ENCODE measurements at places on chromosomes 2 and 18.

DNA sequence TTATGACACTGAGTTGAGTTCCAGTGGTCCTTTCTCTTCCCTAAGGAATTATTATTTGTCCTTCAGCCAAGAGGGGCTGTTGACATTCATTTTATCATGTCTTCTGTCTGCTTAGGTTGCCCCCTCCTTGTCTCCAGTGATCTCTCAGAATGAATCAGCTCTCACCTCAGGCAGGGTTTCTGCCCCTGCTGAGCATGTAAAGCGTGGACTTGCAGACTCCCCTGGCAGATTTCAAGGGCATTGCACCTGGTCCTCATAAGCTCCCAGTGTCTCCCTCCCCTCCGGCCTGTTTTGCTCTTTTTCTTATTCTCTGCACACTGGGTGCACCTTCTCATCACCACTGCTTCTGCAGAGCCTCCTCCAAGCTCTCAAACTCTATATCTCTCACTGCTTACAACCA, 188.4 kb downstream of the KCNS3 start:
- DNase-seq, result no peak

- DNase-seq, result no peak
Measured at GRCh38 chr2:185245806-185246205, 492.8 kb upstream of the FSIP2 start.

DNA sequence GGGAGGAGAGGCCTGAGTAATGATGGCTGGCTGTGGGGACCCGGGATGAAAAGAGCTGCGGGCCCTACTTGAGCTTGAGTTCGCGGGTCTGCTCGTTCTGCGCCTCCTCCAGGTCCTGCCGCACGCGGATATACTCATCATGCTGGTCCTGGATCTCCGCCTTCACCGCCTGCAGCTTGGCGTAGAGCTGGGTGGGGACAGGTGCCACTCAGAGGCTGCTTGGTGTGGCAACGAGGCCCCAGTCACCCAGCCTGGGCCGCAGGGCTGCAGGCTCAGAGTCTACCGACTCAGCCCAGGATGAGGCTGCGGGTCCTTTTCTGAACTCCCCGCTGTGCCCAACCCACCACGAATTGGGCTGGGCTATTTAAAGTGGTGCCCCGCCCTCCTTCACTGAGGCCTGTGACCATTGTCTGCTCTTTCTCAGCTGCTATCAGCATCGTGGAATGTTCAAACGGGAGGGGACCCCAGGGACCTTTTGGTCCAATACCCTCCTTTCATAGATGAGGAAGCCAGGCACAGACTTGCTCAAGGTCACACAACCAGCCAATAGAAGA, 28.0 kb downstream of the KIF3C start:
- DNase-seq, result no peak

DNA sequence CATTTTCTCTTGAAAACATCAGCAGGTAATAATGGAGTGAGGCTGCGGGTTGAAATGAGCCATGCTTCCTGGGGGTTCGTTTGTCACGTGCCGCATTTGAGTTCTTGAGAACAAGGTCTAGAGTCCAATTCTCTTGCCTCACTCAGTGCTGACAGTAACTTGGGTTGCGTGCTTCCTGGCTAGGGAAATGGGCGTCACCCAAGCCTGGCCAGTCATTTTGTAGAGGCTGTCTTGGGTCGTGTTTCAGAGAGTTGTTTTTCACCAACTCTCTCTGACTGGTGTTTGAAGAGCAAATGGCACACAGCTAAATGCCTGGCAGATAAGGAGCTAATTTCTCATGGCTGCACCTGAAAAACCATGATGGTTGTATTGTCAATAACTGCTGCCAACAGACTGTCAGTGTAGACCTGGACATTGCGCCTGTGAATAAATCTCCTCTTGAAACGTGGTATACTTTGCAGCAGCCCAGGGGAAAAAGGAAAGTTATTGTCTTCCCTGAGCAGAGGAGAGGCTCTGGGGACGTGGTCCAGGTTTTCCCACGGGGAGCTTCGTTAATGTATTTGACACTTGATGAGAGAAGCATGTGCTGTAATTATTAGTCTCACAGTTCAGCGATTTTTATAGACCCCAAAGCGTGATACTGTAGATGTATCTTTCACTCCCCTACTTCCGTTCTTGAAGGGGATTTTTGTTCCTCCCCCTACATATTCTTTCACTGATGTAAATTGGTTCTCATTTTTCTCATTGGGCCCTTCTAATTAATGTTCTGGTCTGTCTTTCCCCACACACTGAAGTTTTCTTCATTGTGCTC, 196.0 kb downstream of the FHOD3 start:
- no peak for DNase-seq

GRCh38 chr2:201452058-201452921, 750 bp downstream of the STRADB start:
- no peak for DNase-seq

DNA sequence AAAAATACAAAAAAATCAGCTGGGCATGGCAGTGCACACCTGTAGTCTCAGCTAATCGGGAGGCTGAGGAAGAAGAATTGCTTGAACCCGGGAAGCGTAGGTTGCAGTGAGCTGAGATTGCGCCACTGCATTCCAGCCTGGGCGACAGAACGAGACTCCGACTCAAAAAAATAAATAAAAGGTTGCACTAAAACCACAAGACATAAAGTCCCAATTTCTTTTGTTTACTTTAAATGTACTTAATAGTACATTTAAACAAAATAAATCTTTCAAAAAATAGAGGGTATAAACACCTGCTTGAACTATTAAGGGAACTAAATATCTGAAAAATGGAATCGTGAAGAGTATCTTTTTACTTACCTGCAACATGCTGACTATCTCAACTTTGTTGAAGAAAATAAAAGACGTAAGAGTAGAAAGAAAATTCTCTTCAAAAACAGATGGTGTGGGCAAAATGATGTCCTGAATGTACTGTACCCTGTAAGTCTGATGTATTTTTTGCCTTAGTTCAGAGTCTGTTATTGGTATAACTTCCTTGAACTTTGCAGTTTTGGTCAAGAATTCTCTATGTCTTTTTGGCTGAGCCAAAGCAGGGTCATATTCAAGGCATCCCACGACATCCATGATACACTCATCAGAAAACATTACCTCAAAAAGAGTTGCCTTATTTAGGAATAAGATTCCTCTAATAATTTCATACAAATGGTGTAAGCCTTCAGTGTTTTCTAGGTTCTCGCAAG, 19.2 kb downstream of the PPP4R3B start:
- no peak for DNase-seq

DNA sequence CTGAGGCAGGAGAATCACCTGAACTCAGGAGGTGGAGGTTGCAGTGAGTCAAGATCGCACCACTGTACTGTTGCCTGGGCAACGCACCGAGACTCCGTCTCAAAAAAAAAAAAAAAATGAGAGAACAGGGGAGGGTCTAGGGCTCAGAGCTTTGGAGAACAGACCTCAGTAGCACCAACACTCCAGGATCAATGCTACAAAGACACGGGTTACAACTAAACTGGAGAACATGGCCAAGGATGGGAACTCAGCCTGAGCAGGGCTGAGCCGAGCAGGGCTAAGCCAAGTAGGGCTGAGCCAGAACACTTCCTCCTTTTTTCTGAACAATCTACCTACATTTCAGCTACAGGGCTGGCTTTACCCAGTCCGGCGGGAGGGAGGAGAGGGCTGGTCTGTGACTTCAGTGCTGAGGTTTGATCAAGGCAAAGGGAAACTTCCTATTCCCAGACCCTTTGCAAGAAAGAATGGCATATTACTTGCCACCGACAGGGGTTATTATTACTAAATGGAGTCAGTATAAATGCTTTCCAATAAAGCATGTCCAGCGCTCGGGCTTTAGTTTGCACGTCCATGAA, 2.9 kb upstream of the CASP8 start:
- peak; percentile 74 for DNase-seq

- DNase-seq, result no peak
Measured at GRCh38 chr2:76154981-76155380, 444.3 kb upstream of the GCFC2 start.

DNA sequence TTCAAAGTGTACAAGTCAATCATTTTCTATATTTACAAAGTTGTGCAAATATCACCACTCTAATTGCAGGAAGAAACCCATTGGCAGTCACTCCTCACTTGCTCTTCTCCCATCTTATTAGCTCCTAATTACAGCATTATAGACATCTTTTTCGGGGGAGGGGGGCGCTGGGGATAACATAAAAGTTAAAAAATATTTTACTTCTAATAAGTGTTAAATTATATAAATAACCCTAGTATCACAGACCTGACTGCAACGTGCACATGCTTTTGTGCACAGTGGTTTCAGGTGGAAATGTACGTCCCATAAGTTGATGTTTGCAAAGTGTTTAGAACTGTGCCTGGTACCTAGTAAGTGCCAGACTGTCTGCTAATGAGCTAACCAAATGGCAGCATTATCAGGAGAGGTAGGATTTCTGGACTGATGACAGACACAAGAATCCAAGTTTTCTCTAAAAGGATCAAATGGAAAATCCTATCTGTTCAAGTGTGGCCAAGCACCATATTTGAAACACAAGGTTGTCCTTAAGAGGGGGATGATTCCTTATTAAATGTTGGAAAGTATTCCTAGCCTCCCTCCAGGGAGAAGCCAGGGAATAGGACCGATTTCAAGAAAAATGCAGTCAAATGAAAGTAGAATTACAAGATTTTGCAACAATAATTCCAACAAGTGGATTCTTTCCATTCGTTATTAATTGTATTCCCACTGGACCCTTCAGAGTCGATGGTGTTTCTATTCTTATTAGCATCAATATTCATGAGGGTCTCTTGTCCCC, 70.0 kb downstream of the ACKR3 start:
- no peak for DNase-seq

DNA sequence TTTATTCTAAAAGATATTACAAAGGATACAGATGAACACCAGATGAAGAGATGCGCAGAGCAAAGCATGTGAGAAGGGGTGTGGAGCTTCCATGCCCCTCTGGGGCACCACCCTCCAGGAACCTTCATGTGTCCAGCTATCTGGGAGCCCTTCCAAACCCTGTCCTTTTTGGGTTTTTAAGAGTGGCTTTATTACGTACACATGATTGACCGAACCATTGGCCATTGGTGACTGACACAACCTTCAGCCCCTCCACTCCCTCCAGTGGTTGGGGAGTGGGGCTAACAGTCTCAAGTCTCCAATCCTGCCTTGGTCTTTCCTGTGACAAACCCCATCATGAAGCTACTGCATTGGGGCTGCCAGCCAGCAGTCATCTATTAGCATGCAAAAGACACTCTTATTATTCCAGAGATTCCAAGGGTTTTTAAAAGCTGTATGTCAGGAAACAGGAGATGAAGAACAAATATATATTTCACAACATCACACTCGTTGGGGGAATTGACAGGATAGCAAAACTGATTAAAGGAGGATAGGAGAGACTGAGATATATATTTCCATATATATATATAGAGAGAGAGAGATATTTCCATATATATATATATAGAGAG, 19.4 kb downstream of the IL1B start:
- DNase-seq, result no peak

- DNase-seq, result no peak
Measured at GRCh38 chr2:22999951-23000350, 385.0 kb upstream of the KLHL29 start.

DNA sequence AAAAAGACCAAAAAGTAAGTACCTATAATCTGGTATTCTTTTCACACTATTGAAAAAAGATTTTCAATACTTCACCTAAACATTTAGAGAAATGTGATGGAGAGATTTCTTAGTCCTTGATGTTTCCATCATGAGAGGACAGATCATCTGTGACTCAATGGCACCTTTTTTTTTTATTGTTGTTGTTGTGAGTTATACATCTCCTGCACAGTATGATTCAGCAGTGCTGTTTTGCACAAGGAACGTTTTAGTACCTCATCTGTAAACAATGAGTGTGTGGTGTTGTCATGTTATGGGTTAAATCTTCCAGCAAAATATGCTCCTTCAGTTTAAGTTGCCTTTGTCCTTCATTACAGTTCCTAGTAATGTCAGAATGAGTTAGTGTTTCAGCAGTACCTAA, 2.2 kb downstream of the KIAA1328 start:
- DNase-seq, result no peak

- DNase-seq, result no peak
Measured at GRCh38 chr2:47346-47725, 1.0 kb upstream of the FAM110C start.

GRCh38 chr18:35227254-35227653, 13.6 kb upstream of the ZNF397 start:
- peak; percentile 5 for DNase-seq

- DNase-seq, result no peak
Measured at GRCh38 chr2:235864302-235864701, 303.9 kb downstream of the GBX2 start.

GRCh38 chr2:216664593-216665034, 30.7 kb downstream of the IGFBP5 start:
- DNase-seq, result no peak

- no peak for DNase-seq
Measured at GRCh38 chr2:29527947-29528346, 393.4 kb downstream of the ALK start.

GRCh38 chr2:196290136-196290535, 118.8 kb upstream of the STK17B start:
- no peak for DNase-seq

DNA sequence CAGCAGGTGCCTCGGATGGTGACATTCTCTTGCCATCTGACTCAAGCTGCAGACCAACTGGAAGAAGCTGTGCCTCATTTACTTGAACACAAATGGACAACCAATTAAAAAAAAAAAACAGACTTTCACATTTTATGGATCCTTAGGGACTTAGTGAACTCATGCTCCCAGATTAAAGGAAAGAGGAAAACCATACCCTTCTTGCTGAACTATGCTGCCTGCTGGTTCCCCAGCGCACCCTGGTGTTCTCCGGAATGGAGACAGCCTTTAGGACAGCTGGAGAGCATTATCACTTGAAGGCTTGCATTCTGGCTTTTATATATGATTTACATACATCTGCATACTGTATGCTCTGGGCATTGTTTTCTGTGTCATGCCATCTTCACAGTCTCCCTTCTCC, 370.7 kb downstream of the SLC4A3 start:
- DNase-seq, result no peak

- peak; percentile 22 for DNase-seq
Measured at GRCh38 chr2:165877565-165878550, 75.7 kb downstream of the TTC21B start.

DNA sequence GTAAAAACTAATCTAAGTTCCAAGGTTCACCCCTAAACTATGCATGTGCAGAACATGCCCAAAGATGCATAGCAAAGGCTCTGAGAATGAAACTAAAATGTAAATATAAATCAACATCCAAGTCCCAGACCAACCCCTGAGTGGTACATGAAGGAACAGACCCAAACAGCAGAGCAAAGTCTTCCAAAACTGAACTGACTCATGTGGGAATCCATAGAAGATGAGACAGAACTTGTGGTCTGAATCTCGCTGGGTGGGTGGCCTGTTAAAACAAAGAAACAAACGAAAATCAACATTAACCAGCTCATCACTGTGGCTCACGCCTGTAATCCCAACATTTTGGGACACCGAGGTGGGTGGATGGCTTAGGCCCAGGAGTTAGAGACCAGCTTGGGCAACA, 29.5 kb upstream of the ATRAID start:
- no peak for DNase-seq

GRCh38 chr2:51629406-51629805, 597.5 kb upstream of the NRXN1 start:
- DNase-seq, result no peak

DNA sequence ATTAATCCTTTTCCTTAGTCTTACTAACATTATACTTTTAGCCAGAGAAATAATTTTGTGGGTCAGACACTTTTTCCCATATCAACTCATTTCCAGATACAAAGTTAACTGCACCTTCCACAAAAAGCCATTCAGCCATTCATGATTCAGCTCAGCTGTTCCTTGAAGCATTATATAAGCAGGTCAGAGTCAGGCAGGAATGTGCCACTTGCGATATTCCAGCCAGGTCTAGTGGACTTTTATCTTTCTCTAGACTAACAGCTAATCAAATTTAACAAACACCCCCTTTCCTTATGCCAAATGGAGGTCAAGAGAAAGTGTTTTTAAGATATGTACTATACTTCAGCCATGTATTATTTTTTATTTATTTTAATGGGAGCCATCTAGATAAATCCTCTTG, 75.6 kb upstream of the EPB41L3 start:
- no peak for DNase-seq
